Activated CD4-positive, alpha-beta T cell treated with anti-CD3 and anti-CD28 coated beads, Interleukin-2, amount 50 U/mL, for 1 hour (primary cell): ENCODE measurements at places on chromosomes 2 and 18.
A peak's percentile ranks its signal among the peaks of the same experiment; 100 is the strongest.

GRCh38 chr2:75074708-75075107, 116.3 kb downstream of the POLE4 start:
- DNase-seq = no peak

GRCh38 chr2:179455824-179456223, 191.2 kb upstream of the SESTD1 start:
- no peak for DNase-seq

DNA sequence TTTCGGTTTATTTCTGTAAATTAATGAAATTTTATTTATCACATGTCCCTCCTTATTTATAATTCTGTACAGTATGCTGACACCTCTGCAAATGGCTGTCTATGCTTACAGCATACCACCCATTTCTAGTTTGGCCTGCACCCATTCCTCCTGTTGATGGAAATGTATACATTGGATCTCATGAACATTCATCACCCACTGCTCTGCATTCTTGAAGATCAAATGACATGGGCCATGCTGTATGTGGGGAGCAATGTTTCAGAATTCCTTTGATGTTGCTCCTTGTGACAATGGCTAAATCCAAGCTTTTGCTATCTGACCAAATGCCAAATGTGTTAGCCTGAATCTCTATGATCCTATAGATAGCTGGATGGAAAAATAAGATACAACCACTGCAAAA, 55.3 kb upstream of the ITGB6 start:
- DNase-seq = no peak

GRCh38 chr2:98759827-98760625, 29.1 kb upstream of the MGAT4A start:
- DNase-seq = no peak

DNA sequence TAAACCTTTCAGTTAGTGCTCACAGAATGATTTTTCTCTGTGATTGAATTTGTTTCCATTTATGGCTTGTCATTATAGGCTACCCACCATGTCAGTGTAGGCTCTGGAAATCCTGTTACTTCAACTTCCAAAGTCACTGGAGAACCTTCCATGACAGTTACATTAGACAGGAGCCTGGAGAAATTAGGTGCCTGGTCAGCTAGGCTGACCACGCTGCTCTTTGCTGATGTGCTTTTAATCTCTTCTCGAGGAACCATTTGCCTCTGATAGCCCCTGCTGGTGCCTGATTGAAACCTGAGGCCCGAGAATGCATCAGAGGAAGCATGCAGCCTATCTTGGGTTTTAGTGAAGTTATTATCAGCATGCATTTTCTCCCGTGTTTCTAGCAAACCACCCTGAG, 29.6 kb upstream of the TTN start:
- no peak for DNase-seq

DNA sequence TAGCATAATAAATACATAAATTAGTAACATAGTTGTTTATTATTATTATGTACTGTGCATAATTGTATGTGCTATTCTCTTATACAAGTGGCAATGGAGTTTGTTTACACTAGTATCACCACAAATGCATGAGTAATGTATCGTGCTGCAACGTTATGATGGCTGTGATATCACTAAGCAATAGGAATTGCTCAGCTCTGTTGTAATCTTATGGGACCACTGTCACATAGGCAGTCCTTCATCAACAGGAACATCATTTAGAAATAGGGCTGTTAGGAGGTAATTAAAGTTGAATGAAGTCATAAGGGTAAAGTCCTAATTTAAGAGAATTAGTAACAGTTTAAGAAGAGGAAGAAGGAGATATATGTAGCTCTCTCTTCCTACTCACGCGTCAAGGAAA, 33.8 kb downstream of the TEX51 start:
- no peak for DNase-seq

- DNase-seq = no peak
Measured at GRCh38 chr2:145258903-145259579, 739.1 kb upstream of the ZEB2 start.

DNA sequence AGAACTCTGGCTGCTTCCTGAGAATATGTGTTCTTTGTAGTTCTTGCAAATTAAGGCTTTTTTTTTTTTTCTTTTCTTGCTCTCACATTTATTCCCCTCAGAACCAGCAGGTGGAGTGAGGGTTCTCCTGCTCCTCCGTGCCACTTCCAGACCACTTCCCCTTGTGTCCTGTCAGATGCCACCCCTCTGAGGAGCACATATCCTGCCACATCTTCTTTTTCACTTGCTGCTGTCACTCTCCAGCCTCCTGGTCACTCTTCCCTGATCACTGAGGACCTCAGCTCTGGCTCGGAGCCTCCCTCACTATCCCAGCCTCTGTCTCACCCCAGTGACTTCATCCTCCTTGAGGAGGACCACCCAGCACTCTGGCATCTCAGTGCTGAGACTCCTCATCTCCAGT, 100.5 kb downstream of the TACR1 start:
- DNase-seq = no peak

DNA sequence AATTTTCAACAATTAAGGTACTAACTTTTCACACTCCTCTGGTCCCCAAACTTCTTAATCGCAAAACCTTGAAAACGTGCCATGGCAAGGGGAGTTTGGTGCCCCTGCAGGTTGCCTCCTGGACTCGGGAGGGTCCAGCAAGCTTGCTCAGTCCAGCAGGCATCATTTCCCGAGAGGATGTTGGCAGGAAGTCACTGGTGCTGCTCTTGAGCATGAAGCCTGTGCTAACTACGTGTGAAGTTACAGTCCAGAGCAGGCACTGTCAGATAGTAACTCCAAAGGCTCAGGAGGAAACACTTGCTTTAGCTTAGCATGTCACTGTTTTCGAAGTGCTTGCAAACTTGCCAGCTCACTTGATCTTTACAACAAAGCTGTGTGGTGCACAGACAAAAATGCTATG, 215.4 kb downstream of the MYCN start:
- DNase-seq = no peak

DNA sequence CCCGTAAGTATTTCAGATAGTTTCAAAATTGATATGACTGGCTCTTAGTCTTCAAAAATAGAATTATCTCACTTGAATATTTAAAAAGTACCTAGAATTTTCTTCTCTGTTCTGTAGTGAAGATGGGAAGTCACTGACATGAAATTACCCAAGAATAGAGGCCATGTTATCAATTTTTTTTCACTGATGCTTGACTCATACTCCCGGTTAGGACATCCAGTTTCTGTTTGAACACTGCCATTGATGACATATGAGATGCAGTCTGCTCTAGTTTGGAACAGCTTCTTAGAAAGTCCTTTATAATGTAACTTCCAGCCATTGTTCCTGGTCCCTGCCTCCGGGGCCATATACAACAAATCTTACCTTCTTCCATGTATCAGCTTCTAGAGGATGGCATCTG, 26.0 kb downstream of the MAP3K20 start:
- DNase-seq = no peak

DNA sequence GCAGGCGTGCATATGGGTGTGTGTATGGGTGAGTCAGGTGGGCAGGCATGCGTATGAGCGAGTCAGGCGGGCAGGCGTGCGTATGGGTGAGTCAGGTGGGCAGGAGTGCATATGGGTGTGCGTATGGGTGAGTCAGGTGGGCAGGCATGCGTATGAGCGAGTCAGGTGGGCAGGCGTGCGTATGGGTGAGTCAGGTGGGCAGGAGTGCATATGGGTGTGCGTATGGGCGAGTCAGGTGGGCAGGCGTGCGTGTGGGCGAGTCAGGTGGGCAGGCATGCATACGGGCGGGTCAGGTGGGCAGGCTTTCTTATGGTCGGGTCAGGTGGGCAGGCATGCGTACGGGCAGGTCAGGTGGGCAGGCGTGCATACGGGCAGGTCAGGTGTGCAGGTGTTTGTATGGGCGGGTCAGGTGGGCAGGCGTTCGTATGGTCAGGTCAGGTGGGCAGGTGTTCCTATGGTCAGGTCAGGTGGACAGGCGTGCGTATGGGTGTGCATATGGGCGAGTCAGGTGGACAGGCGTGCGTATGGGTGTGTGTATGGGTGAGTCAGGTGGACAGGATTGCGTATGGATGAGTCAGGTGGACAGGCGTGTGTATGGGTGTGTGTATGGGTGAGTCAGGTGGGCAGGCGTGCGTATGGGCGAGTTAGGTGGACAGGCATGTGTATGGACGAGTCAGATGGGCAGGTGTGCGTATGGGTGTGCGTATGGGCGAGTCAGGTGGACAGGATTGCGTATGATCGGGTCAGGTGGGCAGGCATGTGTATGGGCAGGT, 28.7 kb upstream of the KLF11 start:
- no peak for DNase-seq

DNA sequence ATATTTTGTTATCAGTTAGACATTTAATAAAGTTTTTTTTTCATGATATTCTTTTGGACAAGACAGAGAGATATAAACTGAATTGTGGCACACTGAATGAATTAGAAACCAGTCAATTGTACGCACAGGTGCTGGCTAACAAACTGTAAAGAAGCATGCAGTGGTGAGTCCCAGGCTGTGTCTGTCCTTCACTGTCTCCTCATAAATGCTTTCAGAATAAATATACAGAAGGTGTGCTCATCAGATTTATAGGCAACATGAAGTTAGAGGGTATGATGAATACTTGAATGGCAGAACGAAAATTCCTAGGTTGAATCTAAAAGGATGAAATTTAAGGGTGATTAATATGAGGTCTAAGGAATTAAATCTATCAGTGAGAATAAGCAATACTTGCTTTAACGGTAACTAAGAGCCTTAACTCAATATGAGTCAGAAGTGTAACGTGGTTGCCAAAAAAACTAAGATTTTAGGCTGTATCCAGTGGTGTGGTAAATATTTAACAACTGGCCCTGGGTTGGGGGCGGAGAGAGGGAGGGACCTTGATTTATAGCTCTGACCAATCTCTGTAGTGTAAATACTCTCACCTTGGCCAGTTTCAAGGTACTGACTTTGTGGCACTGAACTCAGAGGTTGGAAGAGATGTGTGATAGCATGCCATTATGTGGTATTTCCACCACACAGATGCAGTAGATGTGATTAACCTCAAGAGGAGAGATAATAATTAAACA, 41.9 kb upstream of the AAK1 start:
- no peak for DNase-seq

- peak; percentile 74 for DNase-seq
Measured at GRCh38 chr2:111121828-111122630, 1.3 kb downstream of the BCL2L11 start.

GRCh38 chr2:56232912-56233311, 49.1 kb downstream of the CCDC85A start:
- DNase-seq = no peak

- no peak for DNase-seq
Measured at GRCh38 chr18:46324087-46324955, 220.1 kb downstream of the HAUS1 start.

- no peak for DNase-seq
Measured at GRCh38 chr2:86025229-86025820, 80.4 kb downstream of the POLR1A start.

GRCh38 chr18:14958701-14959100, 210.7 kb downstream of the ANKRD30B start:
- DNase-seq = no peak

GRCh38 chr18:40055262-40055661, 1899.8 kb upstream of the PIK3C3 start:
- DNase-seq = no peak

GRCh38 chr2:138333677-138334076, 167.9 kb upstream of the SPOPL start:
- no peak for DNase-seq
